ENCODE measurements at places on chromosomes 2 and 18. TPM values are rescaled to one million over a fixed set of nuclear protein-coding genes. Genes with fewer than 3 reads are reported as not detected.

The UBE2F gene
- 31.8 TPM for total RNA-seq

DNA sequence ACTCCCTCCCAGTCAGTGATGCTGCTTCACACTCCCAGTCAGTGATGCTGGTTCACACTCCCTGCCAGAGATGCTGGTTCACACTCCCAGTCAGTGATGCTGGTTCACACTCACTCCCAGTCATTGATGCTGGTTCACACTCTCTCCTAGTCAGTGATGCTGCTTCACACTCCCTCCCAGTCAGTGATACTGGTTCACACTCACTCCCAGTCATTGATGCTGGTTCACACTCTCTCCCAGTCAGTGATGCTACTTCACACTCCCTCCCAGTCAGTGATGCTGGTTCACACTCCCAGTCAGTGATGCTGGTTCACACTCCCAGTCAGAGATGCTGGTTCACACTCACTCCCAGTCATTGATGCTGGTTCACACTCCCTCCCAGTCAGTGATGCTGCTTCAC lies 34.3 kb upstream of the KCNG2 start:
- no peak overlapping the region for H3K4me3 ChIP-seq
- H3K27ac ChIP-seq, result no peak overlapping the region
- H3K27me3 ChIP-seq, result peaks cover 13% of the 10 kb centered on the region
- DNase-seq, result no peak
- H3K4me1 ChIP-seq, result peaks cover 3% of the 10 kb centered on the region
- H3K36me3 ChIP-seq, result no peaks in the 10 kb centered on the region

The SLC11A1 gene
- total RNA-seq, result 0.49 TPM

GRCh38 chr2:9032121-9032520 lies 28.6 kb upstream of the MBOAT2 start:
- no peaks in the 10 kb centered on the region for H3K4me1 ChIP-seq
- H3K36me3 ChIP-seq, result no peaks in the 10 kb centered on the region
- DNase-seq, result peak; percentile 30
- H3K27ac ChIP-seq, result no peak overlapping the region
- no peak overlapping the region for H3K4me3 ChIP-seq
